ENCODE measurements at places on chromosomes 11 and 22. TPM values are rescaled to one million over a fixed set of nuclear protein-coding genes. Genes with fewer than 3 reads are reported as not detected.

Gene PHLDA2
- 2.0 TPM for polyA plus RNA-seq

Gene GAL3ST3
- 18.5 TPM for polyA plus RNA-seq

Gene TREH
- 3.8 TPM for polyA plus RNA-seq

Gene GGTLC3
- polyA plus RNA-seq = 0.41 TPM

Gene CALCA
- polyA plus RNA-seq = 12.9 TPM

Gene POLR2F
- 120 TPM for polyA plus RNA-seq

Gene OR6A2
- not detected for polyA plus RNA-seq

Gene CTSF
- 79.4 TPM for polyA plus RNA-seq

Gene OR52N4
- 0.33 TPM for polyA plus RNA-seq

Gene NAALAD2
- 23.7 TPM for polyA plus RNA-seq

Gene BANF1
- 264 TPM for polyA plus RNA-seq
